Right renal cortex interstitium (tissue), 3 donors: ENCODE measurements at places on chromosomes 2 and 18.

DNA sequence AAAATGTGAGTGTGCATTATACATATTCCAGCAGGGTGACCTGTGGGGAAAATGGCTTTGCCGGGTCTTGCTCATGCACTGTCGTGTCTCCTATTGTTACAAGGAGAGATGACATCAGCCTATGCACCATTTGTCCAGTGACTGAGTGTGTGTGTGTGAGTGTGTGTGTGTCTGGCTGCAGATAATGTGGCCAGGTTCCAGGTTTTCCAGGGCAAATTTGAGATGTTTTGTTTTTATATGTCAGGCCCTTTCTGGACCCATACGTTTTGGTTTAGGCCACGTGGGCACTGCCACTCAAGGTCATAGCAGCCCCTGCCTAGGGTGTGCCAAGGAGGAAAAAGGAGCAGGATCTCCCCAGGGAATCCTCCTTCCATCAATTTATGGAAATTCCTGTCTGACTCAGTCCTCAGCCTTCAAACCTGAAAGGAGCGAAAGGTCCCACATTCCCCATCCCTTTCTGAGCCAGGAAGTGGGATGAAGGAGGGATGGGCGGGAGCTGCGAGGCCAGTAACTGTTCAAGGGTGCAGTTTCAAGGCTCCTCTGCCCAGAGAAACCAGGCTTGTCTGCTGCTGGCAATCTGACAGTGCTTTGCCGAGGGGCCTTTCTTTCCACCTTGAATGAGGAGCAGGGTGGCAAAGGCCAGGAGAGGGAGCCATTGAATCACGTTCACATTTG is 93.0 kb upstream of the SMAD2 start:
- no peak for DNase-seq

DNA sequence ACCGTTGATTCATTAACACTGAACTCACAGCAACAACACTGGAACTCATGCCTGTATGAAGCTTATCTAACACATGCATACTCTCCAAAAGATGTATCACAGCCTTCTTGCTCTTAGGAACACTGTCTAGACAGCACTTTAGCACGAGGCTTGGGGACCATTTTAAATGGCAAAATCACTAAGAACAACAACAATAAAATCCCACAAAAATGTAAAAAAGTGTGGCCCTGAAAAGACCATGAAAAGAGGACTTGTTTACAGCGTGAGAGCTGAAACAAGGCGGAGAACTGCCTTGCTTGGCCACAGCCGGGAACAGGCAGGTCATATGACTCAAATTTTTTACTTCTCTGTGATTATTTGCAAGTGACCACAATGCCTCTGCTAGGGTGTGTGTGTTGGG is 48.1 kb downstream of the CHN1 start:
- no peak for DNase-seq

DNA sequence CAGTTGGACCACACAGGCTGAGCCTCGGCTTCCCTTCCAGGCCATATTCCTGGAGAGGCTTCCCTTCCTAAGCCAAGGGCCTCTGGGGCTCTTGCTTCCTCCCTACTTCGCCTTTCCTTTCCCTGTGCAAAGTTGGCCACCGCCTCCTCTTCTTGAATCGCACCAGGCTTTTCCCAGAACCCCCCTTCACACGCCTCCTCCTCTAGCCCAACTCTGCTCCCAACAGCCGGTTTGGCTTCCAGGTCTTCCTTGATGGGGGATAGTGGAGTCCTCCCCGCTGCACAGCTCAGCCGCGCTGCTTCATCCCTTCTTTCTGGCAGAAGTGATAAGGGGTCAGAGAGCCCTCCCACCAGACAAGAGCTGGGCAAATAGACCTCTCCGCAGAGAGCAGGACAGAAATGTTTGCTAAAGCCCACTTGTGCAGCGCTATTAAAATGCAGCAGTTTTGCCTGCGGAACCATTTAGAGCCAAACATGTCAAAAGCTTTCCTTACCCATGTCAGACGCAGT is 56.4 kb downstream of the SNORC start:
- DNase-seq: no peak

DNA sequence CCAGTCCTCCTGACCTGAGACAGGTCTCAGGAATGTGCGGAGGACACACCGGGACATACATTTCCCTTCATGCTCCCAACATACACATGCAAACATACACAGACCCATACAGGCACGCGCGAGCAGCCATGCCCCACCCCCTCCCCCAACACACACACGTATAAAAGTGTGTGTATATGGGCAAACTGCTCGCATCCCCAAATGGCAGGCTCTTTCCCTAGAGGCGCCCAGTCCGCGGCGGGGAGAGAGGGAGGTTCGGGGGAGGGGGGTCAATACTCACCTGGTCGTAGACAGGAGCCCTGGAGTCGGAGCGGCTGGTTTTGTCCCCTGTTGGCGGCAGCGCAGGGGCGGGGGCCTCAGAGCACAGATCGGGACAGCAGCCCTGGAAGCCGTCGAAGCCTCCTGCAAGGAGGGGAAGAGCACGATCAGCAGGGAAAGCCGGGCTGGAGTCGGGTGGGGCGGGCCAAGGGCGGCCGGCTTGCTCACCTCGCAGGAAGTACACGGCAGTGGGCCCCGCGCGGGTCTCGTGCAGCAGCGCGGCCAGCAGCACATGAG is 682 bp downstream of the DUSP2 start:
- no peak for DNase-seq

- DNase-seq: no peak
Observed at GRCh38 chr18:4987452-4988405, 209.3 kb downstream of the AKAIN1 start.

- DNase-seq: no peak
Observed at GRCh38 chr2:153268941-153269461, 209.6 kb downstream of the RPRM start.

DNA sequence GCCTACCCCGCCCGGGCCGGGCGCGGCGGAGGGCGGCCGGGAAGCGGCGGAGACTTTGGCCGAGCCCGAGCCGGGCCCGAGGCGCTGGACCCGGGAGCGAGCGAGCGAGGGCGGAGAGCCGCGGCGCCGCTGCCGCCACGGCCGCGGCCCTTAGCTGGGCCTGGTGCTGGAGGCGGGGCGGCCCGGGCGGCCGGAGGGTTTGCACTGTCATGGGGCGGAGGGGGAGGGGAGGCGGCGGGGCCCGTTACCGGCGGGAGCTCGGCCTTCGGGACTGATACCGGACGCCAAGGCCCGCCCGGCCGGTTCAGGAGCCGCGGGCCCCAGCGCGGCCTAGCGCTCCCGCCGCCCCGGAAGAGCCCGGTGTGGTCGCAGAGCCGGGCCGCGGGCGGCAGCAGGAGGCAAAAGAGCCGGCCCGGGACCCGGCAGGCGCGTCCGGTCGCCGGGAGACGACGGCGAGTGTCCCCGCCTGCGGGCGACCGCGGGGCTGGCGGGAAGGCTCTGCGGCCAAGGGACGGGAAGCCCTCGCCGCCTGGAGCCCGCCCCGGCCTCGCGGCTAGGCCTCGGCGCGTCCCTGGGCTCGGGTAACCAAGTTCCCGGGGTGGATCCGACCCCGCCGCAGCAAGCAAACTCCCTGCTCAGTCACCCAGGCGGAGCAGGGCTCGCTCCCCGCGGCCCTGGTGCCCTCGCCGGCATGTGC is 697 bp downstream of the KCMF1 start:
- no peak for DNase-seq

- DNase-seq: no peak
Observed at GRCh38 chr2:157355618-157356017, 30.0 kb upstream of the ERMN start.

DNA sequence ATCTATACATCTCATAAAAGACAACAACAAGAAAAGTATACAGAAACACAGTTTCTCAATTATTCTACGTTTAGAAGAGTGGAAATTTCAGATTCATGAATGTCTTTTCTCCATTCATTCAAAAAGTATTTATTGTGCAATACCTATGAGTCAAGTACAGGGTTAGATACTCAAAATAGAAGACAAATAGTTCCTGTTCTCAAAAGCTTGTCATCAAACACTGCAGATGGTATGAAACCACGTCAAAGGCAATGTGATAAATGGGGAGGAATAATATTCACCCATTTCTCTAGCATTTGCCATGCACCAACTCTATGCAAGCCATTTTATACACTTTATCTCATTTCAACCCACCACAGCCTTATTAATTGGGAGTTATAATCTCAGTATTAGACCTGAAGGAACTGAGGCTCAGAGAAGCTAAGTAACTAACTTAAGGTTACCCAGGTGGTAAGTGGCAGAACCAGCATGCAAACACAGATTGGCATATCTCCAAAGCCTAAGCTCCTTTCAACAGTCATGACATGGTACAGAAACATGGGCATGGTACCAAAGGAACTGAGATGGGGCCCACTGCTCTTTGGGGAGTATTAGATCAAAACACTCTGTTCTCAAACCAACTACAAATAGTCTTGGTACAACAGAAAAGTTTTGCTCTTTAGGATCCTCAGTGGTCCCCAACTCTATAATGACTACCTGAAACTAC is 67.2 kb upstream of the NPAS2 start:
- DNase-seq: no peak

DNA sequence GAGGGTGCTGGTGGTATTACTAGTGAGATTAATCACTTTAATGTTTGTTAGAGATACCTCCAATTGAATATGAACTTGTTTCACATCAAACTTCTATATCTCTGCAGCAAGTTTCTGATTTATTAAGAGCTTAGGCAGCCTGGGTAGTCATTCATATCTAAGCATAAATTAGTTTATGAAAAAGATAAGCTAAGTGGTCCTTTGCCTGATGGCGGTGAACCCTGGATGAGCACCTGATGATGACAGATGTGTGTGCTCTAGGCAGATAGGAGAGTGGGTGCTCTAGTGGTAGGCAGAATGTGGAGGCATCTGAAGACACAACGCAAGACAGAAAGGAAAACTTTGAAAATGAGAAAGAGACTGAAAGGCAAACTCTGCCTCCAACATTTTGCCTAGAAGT is 5.0 kb downstream of the FKBP7 start:
- DNase-seq: no peak

DNA sequence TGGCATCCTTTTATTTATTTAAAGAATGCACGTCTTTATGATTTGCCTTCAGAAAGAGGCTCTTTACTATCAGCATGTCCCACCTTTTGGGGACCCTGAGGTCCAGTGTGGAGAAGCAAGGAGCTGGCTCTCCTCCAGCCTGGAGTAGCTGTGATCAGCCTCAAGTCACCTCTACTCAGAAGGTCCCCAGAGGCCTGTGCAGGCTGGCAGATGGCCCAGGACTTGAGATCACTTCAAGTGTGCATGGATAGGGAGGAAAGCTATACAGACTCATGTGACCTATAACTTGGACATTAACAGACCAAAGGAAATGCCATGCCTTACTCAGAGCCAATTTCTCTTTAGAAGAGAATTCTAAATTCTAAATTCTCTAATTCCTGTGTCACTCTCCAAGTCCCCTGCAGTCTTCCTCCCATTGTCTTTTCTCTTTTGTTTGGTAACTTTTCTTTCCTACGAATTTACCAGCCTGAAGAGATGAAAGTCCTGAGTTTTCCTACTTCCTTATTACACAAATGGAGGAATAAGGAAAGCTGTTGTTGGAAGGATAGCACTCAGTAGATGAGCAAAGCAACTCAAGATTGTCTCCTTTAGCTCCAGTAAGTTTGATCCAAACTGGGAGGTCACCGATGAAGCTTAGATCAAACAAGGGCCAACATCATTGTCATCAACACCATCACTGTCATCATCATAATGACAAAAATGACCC is 163.9 kb downstream of the GFPT1 start:
- DNase-seq: no peak
